ENCODE measurements at places on chromosomes 12 and 14.
A peak's percentile ranks its signal among the peaks of the same experiment; 100 is the strongest.

DNA sequence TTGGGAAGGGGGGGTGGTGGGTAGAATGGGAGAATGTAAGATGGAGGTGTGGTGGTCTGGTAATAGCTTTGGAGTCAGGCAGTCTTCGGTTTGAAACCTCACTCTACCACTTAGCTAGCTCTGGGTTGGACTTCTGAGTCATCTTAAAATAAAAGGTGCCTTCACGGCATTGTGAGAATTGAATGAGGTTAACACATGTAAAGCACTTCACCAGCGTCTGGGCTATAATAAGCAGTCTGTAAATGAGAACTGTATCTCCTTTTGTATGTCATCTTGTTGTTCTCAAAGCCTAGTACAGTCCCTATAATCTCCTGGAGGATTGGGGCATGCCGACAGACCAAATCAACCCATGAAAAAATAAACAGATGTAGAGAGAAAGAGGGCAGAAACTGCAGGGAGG lies 11.2 kb downstream of the C2CD5 start:
- DNase-seq: no peak

DNA sequence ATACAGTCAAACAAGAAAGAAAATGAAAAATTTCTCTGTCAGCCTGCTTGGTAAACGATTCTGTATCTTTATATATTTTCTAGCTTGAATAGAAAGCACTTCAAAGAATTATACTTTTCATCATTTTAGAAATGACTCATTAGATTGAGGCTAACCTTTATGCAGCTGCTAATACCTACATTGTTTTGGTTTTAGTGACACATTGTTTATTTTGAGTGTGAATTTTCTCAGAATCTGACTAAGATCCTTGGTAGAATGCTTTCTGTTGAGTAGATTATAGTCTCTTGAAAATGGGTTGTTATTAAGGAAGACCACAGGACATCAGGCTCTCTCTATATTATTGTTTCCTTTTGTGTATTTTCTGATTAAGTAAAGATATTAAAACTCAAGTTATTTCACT lies at the start of gene PMCH:
PMCH (minus strand) TSS at position 45 of the 400 bp plus-strand sequence. CDS start 63 bp downstream, outside the sequence.
- DNase-seq: peak; percentile 55

DNA sequence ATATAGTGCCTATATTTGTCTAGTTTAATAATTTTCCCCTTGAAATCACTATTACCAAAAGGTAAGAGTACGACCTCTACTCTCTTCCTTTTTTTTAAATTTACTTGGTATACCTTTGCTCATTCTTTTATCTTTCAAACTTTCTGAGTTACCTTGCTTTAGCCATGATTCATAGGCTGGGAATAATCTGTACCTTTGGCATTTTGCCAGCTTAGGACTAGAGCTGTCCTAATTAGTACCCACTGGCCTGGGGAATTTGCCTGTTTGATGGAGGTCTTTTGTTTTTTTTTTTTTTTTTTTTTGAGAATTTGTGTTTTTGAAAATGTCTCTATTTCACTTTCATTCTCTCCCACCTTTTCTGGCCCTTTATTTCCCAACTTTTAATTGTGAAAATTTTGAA lies 8.7 kb upstream of the SLC4A8 start:
- DNase-seq: no peak

DNA sequence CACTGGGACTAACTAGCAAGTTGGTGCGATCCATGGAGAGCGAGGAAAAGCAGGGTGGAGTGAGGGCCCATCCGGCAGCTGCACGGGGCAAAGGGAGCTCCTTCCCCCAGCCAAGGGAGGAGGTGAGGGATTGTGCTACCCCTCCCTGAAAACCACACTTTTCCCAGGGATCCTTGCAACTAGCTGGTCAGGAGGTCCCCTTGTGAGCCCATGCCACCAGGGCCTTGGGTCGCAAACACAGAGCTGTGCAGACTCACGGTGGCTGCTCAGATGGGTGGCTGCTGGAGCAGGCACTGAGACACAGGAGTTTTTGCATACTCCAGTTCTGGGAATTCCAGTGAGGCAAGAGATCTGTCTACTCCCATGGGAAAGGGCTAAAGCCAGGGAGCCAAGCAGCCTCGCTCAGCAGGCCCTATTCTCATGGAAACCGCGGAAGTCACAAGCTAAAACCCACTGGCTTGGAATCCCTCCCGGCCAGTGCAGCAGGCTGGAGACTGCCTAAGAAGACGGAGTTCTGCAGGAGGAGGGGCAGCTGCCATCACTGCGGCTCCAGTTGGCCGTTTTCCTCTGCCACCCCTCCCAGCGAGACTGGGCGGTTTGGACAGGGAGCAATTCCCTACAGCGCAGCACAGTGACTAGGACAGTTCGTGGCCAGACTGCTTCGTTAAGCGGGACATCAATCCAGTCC lies 10.9 kb upstream of the ZNF705A start:
- DNase-seq: no peak

- DNase-seq: no peak
Measured at GRCh38 chr12:103771466-103771865, 69.6 kb downstream of the NT5DC3 start.

DNA sequence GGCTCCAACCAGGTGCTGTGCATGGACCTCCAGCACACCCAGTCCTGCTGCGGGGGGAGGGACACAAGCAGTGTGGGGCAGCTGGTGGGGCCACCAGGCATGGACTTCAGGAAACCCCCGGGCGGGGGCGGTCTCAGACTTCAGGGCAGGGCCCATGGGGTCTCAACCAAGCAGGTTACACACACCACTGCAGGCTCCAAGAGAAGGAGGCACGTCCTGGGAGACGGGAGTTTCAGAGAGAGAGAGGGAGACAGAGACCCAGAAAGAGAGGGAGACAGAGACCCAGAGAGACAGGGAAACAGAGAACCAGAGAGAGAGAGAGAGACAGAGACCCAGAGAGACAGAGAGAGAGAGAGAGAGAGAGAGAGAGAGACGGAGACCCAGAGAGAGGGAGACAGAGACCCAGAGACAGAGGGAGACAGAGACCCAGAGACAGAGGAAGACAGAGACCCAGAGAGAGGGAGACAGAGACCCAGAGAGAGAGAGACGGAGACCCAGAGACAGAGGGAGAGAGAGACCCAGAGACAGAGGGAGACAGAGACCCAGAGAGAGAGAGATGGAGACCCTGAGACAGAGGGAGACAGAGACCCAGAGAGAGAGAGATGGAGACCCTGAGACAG lies 128.9 kb downstream of the NCOR2 start:
- DNase-seq: no peak

DNA sequence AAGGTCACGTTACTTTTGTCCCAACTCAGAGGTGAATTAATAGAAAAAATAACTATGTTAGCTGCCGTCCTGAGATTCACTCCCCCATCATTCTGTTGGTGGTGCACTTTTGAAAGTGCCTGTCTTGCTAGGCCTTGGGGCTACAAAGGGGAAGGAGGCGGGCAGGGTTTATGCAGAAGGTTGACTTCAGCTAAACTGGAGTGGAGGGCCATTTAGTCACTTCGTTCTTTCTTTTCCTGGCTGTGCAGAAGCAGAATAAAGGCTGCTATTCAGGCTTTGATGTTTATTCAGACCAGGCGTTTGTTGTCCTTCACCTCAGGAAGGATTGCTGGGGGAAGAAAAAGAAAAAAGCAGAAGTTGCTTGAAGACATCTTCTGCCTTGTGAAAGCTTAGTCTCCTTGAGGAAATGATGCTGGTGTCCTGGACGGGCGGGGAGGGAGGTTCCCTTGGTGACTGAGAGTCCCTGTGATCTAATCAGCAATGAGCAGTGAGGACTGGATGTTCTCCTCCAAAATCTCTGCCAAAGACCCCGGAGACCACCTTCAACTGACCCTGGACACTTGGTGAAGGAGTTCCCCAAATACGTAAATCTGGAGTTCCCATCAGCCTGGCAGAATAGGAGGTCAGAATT lies 4.0 kb downstream of the GLT1D1 start:
- no peak for DNase-seq

DNA sequence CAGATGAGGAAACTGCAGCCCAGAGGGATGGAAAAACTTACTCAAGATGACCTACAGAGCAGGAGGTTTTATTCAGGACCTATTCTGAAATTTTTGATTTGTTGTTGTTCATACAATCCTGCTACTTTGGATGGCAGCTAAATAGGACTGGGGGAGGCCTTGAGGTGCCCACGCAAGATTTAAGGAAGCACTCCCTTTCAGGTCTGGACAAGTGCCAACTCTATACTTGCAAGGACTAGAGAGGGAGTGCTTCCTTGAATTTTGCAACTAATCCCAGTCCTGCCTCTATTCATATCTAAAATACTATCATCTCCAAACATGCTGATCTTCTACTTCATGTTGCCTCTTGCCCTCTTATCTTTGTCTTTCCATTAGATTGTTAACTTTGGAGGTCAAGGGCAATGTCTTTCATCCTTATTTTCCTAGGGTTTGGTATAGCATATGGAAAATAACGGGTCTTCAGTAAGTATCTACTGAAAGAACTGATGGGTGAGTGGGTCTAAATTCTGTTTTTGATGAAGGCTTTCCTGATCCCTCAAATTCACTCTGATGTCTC lies 28.6 kb upstream of the PPM1H start:
- no peak for DNase-seq

DNA sequence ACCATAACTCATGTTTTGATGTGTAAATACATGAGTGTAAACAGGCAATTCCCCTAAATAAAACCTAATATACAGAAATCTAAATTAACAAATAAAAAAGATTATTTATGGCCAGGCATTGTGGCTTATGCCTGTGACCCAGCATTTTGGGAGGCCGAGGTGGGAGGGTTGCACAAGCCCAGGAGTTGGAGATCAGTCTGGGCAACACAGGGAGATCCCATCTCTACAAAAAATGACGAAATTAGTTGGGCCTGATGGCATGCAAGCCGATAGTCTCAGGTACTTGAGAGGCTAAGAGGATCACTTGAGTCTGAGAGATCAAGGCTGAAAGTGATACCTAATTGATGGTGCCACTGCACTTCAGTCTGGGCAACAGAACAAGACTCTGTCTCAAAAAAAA lies 48.7 kb downstream of the BCAT1 start:
- no peak for DNase-seq

- no peak for DNase-seq
Measured at GRCh38 chr14:85175556-85175955, 354.4 kb upstream of the FLRT2 start.

GRCh38 chr12:21292111-21292510 lies 42.6 kb downstream of the SLCO1A2 start:
- no peak for DNase-seq

GRCh38 chr12:112418273-112418607 lies 507 bp upstream of the PTPN11 start:
- no peak for DNase-seq

- no peak for DNase-seq
Measured at GRCh38 chr14:75489480-75489837, 32.8 kb upstream of the BATF start.

GRCh38 chr12:46224386-46224785 lies 44.5 kb downstream of the SLC38A1 start:
- no peak for DNase-seq

- no peak for DNase-seq
Measured at GRCh38 chr12:97967831-97968230, 505.2 kb downstream of the RMST start.

DNA sequence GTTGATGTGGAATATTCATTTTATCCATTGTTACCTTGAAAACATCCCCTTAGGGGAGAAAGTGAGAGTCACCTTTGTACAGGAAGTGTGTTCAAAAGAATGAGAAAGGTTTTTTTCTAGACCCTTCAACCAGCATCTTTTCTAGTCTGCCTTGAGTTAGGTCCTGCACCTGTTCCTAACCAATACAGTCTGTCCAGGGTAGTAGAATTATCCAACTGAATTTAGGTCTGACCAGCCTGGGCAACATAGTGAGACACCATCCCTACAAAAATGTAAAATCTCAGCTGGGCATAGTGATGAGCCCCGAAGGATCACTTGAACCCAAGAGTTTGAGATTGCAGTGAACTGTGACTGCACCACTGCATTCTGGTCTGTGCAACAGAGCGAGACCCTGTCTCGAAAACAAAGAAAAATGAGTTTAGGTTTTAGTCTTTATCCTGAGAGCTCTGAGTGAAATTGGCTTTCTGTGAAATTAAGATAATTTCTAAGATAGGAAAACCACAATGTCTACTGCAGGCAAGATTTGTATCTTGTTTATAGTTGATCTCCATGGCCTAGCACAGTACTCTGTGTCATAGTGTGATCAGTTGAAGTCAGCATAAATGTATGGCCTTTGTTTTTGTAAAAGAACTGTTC lies 25.2 kb downstream of the ARHGAP5 start:
- no peak for DNase-seq

DNA sequence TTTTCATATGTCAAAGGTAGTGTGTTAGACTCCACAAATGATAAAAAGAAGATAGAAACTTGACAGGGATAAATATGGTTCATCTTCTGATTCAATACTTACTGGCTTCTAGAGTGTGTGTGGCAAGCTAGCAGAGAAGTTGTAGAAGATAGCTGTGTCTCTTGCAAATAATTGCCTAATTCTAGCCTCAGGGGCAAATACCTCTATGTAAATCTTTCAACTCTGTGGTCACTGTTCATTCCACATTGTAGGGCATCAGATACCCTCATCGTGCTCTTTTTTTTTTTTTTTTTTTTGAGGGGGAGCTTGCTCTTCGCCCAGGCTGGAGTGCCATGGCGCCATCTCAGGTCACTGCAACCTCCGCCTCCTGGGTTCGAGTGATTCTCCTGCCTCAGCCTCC lies 1.7 kb downstream of the OLR1 start:
- no peak for DNase-seq

DNA sequence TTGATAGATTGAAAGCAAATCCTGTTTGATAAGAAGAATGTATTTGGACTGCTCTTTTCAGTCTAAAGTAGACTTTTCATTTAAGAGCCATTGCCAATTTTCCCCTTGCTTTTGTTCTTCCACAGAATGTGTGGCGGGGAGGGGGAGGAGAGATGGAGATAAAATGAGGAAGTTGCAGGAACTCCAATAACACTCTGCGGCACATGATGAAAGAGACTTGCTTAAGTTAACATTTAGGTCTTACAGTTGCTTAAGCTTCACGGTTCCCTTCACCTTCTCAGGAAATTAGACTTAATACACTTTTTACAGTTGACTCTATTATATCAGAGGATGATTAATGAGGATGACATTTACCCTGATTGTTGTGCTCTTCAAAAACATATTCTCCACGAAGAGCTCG lies 537.3 kb downstream of the TMTC2 start:
- DNase-seq: no peak

DNA sequence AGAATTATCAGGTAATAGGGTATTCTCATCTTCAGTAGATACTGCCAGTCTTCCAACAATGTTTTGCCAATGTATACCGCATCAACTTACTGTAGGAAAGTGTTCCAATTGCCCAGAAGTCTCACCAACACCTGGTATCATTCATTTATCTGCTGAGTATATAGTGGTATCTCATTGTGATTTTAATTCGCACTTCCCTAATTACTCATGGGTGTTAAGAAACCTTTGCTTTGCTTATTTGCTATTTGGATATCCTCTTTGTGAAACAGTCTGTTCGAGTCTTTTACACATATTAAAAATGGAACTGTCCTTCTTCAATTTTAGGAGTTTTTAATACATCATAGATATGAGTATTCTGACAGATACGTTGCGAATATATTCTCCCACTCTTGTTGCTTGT lies 6.1 kb downstream of the TM7SF3 start:
- no peak for DNase-seq
